Epithelial cell of umbilical artery (primary cell): ENCODE measurements at places on chromosomes 7 and 10. TPM values are rescaled to one million over a fixed set of nuclear protein-coding genes. Genes with fewer than 3 reads are reported as not detected.

Gene CPVL
- total RNA-seq, result not detected in 2 replicates

Gene STEAP4
- not detected in 2 replicates for total RNA-seq

Gene IFIT1B
- not detected in 2 replicates for total RNA-seq

Gene FFAR4
- total RNA-seq, result not detected in 2 replicates

Gene CCAR1
- 22.1 and 30.2 TPM in 2 replicates for total RNA-seq

Gene GNGT1
- total RNA-seq, result not detected in 2 replicates

Gene DGKB
- total RNA-seq, result not detected in 2 replicates
